ENCODE measurements at places on chromosomes 16 and 17. TPM values are rescaled to one million over a fixed set of nuclear protein-coding genes. Genes with fewer than 3 reads are reported as not detected.

- DNase-seq, result no peak
These were observed 14.6 kb upstream of the CCDC154 start for GRCh38 chr16:1458977-1459341.

GRCh38 chr17:78664476-78665386 lies 87.5 kb upstream of the DNAH17 start:
- DNase-seq, result peak; percentile 88

The TRAF7 gene
- total RNA-seq, result 171 TPM

The OTOA gene
- not detected for total RNA-seq

Data from dermis blood vessel endothelial cell (primary cell).